ENCODE measurements at places on chromosomes 5 and 9. TPM values are rescaled to one million over a fixed set of nuclear protein-coding genes. Genes with fewer than 3 reads are reported as not detected.

DNA sequence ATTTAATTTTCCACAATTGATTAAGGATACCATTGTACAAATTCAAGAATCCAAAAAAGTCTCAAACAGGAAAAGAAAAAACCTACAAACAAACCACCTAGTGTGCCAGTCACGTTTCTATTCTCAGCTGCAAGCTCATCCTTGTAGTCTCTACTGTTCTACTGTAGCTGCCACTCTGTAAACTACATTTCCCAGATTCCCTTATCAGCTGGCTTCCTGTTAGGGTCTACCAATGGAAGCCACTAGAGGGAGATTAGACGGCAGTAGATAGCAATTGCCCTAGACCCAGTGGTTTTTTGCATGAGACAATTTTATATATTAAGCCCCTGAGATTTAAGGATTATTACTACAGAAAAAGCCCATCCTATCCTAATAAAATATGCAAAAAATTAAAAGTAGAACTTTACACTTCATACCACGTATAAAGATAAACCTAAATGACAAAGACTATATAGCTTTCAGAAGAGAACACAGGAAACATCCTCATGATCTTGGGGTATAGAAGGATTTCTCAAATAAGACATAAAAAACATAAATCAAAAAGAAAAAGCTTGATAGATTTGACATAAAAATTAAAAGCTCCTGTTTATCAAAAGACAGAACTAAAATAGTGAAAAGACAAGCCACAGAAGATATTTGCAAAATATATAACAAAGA is 37.4 kb downstream of the P4HA2 start:
- DNase-seq = no peak

Gene SLC6A3
- not detected for total RNA-seq

GRCh38 chr5:10746711-10747110 is 14.3 kb downstream of the DAP start:
- no peak for DNase-seq

- no peak for DNase-seq
Observed at GRCh38 chr9:15618540-15619331, 65.9 kb downstream of the CCDC171 start.

DNA sequence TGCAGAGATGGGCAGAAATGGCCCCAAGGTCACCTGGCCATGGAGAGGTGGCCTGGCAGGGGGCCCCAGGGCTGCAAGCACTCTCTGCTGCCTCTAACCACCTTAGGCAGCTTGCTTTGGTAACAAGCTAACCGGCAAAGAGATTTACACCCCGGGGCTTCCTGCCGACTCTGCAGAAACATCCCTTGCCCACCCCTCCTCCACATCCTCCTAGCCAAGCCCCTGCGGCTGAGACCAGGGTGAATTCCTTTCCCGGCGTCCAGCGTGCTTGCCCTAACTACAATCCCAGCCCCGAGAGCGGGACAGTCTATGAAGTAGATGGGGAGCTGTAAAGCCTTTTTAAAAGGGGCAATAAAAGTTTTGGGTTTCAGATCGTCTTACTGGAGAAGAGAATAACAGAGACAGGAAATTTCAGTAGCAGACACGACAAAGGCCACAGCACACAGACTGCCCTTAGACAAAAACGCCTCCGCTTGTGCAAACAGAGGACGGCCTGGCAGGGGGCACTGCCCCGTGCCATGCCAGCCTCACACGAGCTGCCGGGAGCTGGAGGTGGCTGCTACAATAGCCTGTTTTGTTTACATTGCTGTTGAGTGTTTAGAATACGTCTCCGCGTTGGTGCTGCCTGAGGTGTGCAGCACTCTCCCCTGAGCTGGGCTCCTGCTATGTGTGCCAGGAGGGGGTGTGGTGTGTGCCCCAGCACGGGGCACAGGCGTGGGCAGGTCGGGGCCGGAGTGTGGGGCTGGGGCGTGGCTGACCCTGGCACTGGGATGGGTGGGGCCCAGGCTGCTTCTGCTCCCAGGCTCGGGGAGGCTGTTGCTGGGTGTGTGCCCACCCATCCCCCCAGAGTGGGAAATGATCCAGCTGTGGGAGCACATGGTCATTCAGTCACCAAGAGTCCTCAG is 15.3 kb downstream of the MYMK start:
- peak; percentile 3 for DNase-seq

DNA sequence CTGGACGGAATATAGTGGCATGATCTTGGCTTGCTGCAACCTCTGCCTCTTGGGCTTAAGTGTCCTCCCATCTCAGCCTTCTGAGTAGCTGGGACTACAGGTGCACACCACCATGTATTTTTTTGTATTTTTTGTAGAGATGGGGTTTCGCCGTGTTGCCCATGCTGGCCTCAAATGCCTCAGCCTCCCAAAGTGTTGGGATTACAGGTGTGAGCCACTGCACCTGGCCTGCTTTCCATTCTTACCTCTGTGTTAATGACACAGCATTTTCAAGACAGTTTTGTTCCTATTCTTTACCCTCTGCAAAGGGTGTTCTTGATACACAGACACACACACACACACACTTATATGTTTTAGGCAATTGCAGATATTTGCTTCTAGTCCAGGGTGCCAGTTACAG is 113.3 kb downstream of the LRRC70 start:
- no peak for DNase-seq

DNA sequence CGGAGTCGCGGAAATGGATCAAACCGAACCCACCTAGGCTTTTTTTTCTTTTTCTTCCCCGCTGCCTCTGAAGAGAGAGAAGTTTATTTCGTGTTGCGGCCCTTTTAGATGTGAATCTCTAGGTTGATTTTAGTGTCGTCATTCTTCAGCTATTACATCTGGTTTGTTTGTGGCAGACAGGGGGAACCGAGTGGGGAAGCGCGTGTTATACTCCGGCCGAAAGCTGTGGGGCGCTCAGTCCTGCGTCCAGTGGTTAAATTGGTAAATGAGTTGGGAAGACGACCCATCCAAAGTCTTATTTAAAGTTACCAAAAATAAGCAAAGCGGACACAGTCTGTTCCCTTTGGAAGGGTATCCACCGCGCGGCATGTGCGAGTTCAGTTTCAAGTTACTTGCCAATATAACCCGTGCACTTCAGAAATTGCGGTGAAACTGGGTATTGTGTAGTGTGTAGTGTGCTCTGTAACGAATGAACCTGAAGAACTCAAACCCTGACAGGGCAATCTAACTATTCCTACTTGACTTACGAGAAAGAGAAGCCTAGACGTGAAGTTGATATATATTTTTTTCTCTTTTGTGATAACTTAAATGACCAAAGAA is 1.3 kb downstream of the MAN2A1 start:
- DNase-seq = peak; percentile 51

DNA sequence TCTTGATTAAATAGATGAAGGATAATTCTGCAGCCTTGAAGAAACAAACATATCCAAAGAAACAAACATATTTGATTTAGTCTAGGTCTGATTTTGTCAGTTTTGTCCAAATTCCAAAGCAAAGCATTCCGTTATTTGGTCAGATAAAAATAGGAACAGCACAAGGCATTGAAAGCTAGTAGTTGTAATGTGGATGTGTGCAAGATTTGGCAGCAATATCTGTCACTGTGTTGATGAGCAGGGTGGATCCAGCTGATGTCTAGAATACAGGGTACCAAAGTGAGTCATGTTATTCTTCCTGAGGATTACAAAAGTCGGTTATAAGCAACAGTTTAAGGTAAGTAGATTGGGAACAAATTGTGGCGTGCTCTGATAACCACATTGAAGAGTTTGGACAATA is 69.3 kb upstream of the PLPPR1 start:
- DNase-seq = no peak

DNA sequence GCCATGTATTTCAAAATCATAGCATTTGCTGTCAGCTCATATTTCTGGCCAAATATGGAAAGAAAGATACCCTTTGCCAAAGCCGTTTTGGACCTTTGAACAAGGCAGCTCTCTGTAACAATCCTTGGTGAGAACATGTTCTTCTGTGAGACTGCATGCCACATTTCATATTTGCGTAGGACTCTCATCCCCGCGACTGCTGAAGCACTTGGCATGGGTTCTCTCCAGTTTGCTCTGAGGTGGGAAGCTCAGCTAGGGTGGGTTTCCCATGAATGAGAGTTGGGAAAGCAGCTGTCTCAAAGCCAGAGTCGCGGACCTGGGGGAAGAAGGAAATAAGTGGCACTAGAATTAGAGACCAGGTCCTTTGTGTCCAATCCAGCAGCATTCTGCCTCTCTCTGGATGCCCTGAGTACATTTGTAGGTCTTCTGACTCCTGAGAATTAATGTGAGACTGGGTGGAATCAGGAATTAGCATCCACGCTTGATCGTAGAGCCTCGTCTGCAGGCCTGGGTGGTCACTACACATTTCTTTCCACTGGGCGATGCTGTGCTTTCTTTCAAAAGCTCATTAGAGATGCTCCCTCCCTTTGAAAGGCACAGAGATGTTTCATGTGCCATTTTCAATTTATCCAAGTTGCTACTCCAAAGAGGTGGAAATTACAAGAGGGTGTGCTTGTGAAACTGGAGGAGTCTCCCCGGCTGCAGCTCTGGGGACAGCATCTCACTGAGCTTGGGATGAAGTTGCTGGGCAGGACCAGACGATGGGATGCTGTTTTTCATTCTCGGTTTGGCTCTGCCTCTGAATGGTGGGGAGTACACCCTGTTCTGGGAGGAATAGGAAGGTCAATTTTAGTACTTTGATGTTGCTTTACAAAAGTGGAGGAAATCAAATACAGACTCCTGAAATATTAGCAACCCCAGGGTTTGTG is 197.2 kb downstream of the GADD45G start:
- no peak for DNase-seq

DNA sequence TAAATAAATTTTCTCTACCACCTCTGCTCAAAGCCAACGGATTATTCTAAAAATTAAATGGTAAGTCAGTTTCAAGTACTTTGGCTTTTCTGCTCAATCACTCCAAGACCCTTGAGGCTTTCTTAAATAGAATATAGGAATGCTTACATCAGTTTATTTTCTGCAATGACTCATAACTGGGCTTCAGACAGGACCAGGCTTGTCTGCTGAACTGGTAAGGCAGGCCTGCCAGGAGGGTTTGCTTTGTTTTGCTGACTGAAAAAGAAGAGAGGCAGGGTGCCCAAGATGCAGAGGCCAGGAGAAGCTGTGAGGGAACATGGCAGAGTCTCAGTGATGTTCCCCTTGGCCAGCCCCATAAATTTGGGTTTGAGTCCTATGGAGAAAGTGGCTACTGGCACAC is 60.3 kb upstream of the EPB41L4A start:
- no peak for DNase-seq

- no peak for DNase-seq
Observed at GRCh38 chr5:164868761-164869160, 1363.3 kb downstream of the MAT2B start.

- DNase-seq = no peak
Observed at GRCh38 chr9:98563212-98563907, 145.4 kb downstream of the GABBR2 start.

DNA sequence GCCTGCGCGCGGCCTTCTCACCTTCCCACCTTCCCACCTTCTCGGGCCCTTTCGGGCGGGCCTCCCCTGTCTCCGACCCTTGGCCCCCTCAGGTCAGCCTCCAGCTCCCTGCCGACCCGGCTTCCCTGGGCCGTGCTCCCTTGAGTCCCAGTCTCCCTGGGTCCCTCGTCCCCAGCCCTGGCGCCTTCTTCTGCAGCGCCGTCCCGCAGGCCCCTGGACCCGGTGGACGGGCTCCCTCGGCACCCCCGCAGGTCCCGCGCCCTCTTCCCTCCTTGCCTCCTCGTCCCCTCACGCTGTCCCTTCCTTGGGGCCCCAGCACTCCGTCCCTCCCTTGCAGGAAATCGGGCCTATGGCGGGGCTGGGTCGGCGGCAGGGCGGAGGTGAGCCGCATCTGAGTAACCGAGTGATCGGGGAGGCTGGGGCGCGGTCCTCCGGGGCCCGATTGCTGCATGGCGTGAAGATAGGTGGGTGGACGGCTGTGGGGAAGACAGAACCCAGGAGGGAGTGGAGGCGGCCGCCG is 7.6 kb downstream of the ARPC5L start:
- peak; percentile 66 for DNase-seq

DNA sequence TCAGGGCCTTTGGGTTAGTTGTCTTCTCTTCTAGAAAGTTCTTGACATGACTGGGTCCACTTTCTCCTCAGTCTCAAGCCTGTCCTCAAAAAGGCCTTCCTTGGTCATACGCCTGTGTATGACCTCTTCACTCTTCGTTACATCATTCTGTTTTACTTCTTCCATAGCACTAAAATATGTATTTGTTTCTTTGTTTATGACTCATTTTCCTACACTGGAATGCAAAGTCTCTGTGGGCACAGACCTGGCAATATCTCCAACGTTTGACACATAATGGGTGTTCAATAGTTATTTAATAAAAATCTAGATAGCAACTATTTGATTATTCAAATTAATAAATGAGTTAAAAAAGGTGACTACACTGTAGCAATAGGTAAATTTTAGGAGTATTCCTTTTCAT is 85.1 kb downstream of the YIPF5 start:
- no peak for DNase-seq

GRCh38 chr9:106653213-106653612 is 209.8 kb upstream of the ZNF462 start:
- no peak for DNase-seq

DNA sequence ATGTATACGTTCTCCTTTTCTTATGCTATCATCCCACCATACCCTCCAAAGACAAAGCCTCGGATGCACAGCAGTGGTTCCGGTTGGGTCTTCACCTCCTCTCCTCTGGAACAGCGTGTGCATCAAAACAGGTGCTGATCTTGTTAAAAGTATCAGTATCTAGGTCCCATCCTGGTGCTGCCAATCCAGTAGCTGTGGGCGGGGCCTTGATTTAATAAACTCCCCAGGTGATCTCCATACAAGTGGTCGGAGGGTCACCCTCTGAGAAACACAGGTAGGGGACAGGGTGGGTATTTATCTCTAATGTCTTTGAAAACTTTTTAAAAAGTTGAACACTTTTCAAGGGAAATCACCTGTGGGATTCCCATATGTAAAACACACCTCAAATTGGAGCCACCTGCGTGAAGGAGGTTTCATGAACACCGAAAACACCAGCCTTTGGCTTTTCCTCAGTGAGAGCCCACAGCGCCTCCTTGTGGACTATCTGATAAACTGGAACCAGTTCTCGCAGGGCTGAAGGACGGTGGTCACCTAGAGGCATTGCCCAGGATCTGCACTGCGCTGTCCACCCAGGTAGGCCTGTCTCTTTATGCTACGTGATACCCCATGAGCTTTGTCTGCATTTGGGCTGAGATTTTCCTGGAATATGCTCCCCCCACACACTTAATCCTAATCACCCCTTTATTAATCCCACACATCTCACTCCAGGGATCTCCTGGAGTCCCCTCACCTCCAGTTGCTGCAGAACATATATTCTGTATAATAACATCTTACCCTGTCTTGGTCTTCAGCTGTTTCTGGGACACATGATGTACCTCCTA is 80.5 kb upstream of the EPB41L4B start:
- peak; percentile 65 for DNase-seq

Gene THBS4
- 4.7 TPM for total RNA-seq

- DNase-seq = no peak
Observed at GRCh38 chr5:55636683-55637082, 75.4 kb downstream of the SLC38A9 start.

DNA sequence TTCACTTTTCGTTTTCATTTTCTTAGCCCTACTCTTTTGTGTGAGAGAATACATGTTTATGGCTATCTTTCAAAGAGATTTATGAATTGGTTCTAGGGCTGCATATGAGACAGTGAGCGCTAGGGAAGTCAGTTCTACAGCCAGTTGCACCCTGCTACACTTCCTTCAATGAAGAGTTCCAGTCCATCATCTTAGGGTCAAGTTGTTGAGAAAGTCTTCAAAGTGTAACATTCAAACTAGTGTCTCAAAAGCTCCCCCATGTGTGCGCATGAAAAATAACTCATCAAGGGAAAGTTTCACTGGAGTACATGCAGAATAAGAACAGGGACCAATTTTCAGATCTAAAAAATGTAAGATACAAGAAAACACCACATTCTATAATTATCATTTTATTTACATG is 317.2 kb downstream of the DEPDC1B start:
- DNase-seq = no peak
